NCI-H1092 (cell line): ENCODE measurements at places on chromosomes 2 and 18.

DNA sequence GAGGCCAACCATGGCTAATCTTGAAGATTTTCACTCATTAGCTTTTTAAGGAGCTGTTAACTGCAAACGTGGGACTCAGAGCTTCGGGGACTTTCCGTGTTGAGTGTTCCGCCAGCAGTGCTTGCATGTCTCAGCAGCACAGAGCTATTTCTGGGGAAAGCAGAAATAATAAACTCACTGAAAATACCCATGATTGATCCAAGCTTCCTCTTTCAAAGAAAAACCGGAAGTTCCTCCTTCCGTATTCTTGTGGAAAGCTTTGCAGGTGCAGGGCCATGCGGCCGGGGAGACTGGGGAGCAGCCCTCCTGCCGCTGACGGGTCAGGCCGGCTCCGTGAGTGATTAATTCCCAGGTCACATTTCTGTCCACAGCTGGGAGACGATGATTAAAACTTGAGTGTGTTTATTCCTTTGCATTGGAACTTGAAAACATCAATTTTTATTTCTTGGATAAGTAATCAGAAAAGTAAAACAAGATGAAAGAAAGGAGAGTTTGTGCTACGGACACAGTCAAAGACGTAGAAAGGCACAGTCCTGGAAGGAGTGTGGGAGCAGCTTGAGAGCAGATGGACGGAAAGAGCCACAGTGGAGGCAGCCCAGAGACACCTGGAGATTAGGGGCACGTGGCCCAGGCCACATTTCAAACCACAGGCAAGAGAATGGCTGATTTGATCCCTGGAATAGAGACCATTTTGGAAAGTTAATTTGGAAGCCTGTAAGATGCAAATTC, 54.2 kb upstream of the CTDP1 start:
- no peak for DNase-seq

GRCh38 chr2:172046080-172046678, 39.1 kb upstream of the DLX1 start:
- DNase-seq: no peak

DNA sequence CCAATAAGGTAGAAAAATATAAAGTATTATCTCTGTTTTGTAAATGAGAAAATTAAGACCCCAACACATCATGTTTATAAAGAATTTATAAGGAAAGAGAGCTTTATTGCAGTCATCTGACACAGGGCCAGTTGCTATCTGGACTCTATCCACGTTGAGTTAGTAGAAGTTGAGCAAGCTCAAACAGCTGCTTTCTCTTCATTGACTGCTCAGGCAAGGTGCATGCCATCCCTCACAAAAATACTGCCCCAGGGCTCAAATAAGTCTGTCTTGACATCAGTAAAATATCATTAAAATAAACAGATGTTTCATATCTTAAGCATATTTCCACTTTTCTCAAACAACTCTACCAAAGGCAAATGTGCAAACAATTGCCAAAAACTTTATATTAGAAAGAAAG, 14.8 kb downstream of the COL5A2 start:
- DNase-seq: no peak

GRCh38 chr18:1252936-1253335, 348.3 kb downstream of the ADCYAP1 start:
- no peak for DNase-seq

- no peak for DNase-seq
Observed at GRCh38 chr2:23944527-23944926, 4.3 kb downstream of the UBXN2A start.

GRCh38 chr2:236568068-236568921, 1.3 kb upstream of the ACKR3 start:
- DNase-seq: no peak

DNA sequence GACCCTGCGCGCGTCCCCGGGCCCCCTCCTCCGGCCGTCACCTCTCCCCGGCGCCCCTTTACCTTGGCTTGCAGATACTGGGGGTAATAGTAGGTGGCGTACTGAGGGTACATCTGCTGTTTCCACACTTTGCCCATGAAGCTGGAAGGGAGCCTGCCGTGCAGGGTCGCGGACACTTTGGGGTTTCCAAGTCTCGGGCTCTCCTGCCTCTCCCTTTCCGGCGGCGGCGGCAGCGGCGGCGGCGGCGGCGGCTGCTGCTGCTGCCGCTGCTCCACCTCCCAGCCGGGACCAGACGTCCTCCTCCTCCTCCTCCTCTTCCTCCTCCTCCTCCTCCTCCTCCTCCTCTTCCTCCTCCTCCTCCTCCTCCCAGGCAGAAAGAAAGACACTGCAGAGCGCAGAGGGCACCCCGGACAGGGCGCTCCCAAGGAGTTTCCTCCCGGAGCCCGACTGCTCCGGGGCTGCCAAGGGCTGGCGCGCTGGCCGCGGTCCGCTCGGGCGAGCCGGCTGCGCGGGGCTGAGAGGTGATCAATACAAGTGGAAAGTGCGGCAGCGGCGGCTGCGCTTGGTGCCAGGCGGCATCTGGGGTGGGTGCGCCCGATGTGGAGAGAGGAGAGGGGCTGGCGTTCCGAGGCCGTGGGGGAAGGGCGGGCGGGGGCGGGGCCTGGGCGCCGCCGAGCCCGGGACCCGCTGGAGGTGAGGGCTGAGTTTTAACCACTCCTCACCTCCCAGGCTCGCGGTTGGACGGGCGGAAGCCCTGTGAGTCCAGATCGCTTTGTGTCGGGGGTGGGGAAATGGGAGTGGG, at the start of gene RBMS1:
Gene RBMS1, minus strand, starts transcription at position 581 of the 802 bp plus-strand sequence. Its CDS starts 444 bp downstream, at position 137.
- peak; percentile 33 for DNase-seq

DNA sequence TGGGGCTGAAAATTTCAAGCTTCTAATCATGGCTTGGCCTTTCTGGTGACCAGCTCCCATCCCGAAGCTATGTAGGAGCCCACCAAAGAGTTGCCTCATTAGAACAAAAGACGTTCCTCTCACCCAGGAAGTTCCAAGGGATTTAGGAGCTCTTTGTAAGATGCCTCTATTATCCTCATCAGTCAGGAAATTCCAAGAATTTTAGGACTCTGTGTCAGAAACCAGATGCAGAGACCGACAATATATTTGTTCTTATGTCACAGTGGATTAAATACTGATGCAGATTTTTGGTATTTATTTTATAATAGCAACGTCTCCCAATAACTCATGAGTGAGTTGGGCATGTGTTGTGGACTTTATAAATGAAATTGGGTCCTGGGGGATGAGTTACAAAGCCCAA, 91.8 kb upstream of the SKOR2 start:
- no peak for DNase-seq

- no peak for DNase-seq
Observed at GRCh38 chr18:56315363-56315762, 323.0 kb downstream of the TXNL1 start.

- no peak for DNase-seq
Observed at GRCh38 chr2:79824086-79824786, 311.4 kb downstream of the CTNNA2 start.

DNA sequence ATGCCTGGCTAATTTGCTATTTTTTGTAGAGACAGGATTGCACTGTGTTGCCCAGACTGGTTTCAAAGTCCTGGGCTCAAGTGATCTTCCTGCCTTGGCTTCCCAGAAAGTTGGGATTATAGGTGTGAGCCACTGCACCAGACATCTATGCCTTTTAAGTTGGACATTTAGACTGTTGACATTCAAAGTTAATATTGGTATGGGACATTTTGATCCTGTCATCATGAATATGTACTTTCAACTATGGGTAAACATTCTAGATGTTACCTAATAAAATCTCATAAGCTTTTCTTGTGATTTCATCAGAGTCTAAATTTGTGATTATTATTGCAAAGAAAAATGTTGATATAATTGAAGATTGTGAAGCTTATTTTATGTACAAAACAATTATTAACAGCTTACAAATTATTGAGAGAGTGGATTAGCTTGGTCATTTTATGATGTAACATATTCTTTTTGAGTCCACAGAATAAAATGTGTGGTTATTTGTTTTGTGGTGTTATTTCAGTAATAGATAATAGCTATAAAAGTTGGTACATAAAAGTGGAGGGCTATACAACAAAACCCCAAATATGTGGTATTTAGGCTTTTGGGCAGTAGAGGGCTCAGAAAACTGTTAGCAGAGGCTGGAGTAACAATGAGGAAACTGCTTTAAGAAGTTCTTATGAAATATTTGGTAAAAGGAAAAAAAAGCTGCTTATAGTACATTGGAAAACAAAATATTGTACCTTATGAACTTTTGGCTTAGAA, 41.4 kb downstream of the STARD6 start:
- DNase-seq: no peak

- no peak for DNase-seq
Observed at GRCh38 chr18:52160636-52161035, 179.4 kb upstream of the DCC start.

DNA sequence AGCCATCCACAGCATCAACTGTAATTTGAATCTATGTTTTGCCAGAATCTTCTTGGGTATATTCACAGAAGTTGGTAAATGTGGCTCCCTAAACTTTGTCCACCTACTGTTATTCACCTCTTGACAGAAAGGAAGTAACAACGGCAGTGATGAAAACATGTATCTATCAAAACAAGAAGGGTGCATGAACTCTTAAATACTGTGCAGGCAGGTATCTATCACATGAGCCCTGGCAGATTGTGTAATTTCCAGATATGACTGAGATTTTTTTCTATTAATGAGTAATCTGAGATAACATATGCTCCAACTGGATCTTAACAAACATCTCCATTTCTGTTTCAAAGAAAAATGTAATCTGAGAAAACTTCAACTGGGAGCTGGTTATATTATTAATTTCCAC, 36.6 kb downstream of the SFT2D3 start:
- DNase-seq: no peak

DNA sequence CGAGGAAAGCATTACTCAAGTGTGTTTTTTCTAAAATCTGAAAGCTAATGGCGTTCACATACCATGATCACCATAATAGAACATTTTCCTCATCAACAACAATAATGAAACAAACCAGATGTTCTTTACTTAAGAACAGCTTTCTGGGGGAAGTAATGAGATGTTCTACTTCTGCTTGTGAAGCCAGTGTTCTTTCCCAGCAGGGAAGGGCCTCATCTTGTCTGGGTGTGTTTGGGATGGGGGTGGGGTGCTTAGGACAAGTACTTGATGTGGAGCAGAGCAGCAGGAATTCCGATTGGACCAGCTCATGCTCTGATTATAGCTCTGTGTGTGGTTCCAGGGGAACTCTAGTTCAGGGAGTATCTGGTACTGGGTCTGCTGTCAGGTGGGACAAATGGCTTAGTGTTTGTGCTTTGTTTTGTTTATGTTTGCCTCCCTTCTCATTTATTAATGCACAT, 163.0 kb upstream of the NOSTRIN start:
- DNase-seq: no peak

- no peak for DNase-seq
Observed at GRCh38 chr18:58239879-58240278, 195.9 kb downstream of the NEDD4L start.

DNA sequence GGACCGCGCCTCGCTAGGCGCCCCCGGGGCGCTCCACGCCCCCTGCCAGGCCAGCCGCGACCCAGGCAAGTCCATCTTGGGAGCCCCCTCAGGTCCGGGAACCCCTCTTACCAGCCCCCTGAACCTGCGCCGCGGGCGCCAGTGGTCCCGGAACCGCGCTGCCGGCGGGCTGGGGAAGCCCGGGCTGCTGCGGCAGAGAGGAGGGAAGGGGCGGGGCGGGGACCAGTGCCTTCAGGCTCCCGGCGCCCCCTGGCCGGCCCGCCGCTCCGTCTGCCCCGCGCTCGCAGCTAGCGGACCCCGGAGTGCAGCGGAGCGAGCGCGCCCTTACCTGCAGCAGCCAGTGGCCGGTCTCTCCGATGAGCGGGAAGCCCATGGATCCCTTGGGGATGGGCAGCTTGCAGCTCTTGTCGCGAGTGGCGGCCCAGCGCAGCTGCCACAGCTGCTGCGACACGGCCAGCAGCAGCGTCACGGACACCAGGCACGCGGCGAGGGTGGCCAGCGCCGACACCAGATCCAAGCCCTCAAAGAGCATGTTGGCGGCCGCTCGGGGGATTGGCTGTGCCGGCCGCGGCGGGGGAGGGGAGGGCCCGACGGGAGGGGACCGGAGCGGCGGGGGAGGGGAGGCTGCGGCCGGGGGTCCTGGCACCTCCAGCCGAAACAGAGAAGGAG, at the start of gene CYP26B1:
Gene CYP26B1, minus strand, starts transcription at position 560 of the 669 bp plus-strand sequence. Its CDS starts 28 bp downstream, at position 532.
- DNase-seq: no peak

DNA sequence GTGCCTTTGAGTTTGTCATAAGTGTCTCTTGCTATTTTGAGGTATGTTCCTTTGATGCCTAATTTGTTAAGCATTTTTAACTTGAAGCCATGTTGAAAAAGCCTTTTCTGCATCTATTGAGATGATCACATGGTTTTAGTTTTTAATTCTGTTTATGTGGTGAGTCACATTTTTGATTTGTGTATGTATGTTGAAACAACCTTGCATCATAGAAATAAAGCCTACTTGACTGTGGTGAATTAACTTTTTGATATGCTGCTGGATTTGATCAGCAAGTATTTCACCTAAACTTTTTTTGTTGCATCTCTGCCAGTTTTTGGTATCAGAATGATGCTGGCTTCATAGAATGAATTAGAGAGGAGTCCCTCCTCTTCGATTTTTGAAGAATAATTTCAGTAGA, 469.7 kb downstream of the CDH2 start:
- DNase-seq: no peak

DNA sequence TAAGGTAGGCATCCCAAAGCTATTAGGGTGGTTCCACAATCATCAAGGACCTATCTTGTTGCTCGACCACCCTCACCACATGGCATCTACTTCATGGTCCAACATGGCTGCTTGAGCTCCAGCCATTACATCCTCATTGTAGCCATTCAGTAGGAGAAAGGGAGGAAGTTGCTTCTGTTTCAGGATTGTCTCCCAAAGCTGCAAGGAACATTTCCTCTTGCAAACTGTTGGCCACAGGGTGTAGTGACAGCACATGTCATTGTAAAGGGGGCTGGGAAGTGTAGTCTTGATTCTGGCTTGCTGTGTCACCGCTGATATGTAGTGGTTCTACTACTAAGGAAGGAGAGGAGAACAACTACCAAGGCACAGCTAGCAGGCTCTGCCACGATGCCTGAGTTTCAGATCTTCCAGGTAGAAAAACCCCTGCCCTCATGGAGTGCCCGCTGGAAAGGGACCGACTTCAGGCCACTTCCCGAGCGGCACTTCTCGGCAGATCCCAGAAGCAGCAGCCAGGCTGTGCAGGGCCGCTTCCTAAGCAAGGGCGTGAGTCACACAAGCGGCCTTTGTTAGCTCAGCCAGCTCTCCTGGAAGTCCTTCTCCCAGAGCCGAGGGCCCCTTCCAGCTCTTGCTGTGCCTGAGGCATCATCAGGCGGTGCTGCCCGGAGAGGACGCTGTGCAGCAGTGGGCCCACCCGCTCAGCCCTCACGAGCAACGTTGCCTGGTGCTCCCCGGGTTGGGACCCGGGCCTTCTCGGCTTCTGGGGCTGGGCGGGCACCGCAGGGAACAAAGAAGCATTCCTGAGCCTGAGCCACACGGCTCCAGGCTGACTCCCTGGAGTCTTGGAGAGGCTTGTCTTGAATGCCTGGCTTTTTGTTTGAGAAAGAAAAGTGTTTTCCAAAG, 58.2 kb downstream of the HS6ST1 start:
- no peak for DNase-seq

GRCh38 chr2:150566289-150566688, 78.8 kb upstream of the RND3 start:
- no peak for DNase-seq

- no peak for DNase-seq
Observed at GRCh38 chr2:27903649-27904404, 13.3 kb downstream of the BABAM2 start.
